Naive thymus-derived CD4-positive, alpha-beta T cell (primary cell): ENCODE measurements at places on chromosomes 11 and 22.

GRCh38 chr11:34150494-34151151 is 45.2 kb downstream of the NAT10 start:
- no peak for DNase-seq
- peaks cover 6% of the 10 kb centered on the region for H3K36me3 ChIP-seq
- no peak overlapping the region for H3K4me3 ChIP-seq
- H3K27me3 ChIP-seq, result no peaks in the 10 kb centered on the region
- no peak overlapping the region for H3K27ac ChIP-seq
- no peaks in the 10 kb centered on the region for H3K4me1 ChIP-seq

- H3K27me3 ChIP-seq, result no peaks in the 10 kb centered on the region
- H3K27ac ChIP-seq, result no peak overlapping the region
- no peaks in the 10 kb centered on the region for H3K36me3 ChIP-seq
- H3K4me3 ChIP-seq, result no peak overlapping the region
These were observed 26.3 kb upstream of the GNB1L start for GRCh38 chr22:19880786-19881569.

- peaks cover 32% of the 10 kb centered on the region for H3K4me1 ChIP-seq
- H3K27ac ChIP-seq, result no peak overlapping the region
- DNase-seq, result no peak
- no peaks in the 10 kb centered on the region for H3K36me3 ChIP-seq
These were observed 1.7 kb downstream of the EED start for GRCh38 chr11:86246293-86246675.

DNA sequence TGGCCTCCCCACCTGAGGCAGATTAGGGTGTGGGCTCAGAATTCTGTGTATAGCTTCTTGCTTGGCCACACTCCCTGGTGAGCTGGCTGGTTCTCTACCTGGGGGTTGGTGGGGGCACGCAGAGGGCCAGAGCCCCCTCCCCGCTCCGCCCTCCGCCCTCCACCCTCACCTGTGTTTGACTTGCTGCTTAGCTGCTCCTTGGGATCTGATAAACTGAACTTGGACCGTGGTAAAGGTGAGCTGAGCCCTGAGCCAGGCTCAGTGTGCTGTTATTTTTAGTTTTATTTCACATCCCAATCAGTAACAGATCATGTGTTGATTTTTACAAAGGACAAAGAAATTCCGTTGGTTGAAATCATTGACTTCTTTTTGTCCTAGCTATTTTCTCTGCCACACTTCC is 2.0 kb downstream of the OVOL1 start:
- H3K27ac ChIP-seq, result no peak overlapping the region
- peaks cover 16% of the 10 kb centered on the region for H3K4me1 ChIP-seq
- H3K36me3 ChIP-seq, result no peaks in the 10 kb centered on the region
- DNase-seq, result no peak

DNA sequence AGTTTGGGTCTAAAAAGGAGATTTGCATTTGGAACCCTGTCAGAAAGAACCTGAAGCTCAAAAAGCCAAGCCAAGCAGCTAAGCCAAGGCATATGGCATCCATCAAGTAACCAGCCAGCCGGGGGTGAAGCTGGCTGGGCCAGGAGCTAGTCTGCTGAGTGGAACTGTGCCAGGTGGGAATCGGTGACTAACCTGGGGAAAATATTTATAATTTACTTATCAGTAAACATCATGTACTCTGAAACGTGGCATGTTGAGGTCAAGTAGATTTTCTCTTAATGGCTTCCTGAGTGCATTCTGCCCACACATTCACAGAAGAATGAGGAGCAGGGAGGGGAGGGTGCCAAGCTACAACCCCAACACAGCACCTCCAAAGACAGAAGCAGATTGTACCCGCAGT is 70.5 kb upstream of the SESN3 start:
- H3K36me3 ChIP-seq, result no peaks in the 10 kb centered on the region
- H3K4me1 ChIP-seq, result no peaks in the 10 kb centered on the region
- no peak overlapping the region for H3K4me3 ChIP-seq
- H3K27ac ChIP-seq, result no peak overlapping the region

DNA sequence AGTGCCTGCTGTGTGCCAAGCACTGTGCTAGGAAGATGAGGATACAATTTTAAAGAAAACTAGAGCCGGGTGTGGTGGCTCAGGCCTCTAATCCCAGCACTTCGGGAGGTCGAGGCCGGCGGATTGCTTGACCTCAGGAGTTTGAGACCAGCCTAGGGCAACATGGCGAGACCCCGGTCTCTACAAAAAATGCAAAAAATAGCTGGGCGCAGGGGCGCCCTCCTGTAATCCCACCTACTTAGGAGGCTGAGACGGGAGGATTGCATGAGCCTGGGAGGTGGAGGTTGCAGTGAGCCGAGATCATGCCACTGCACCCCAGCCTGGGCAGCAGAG is 8.3 kb downstream of the TPBGL start:
- H3K27me3 ChIP-seq, result no peaks in the 10 kb centered on the region
- H3K27ac ChIP-seq, result no peak overlapping the region
- DNase-seq, result no peak
- H3K4me1 ChIP-seq, result no peaks in the 10 kb centered on the region
- H3K36me3 ChIP-seq, result no peaks in the 10 kb centered on the region

DNA sequence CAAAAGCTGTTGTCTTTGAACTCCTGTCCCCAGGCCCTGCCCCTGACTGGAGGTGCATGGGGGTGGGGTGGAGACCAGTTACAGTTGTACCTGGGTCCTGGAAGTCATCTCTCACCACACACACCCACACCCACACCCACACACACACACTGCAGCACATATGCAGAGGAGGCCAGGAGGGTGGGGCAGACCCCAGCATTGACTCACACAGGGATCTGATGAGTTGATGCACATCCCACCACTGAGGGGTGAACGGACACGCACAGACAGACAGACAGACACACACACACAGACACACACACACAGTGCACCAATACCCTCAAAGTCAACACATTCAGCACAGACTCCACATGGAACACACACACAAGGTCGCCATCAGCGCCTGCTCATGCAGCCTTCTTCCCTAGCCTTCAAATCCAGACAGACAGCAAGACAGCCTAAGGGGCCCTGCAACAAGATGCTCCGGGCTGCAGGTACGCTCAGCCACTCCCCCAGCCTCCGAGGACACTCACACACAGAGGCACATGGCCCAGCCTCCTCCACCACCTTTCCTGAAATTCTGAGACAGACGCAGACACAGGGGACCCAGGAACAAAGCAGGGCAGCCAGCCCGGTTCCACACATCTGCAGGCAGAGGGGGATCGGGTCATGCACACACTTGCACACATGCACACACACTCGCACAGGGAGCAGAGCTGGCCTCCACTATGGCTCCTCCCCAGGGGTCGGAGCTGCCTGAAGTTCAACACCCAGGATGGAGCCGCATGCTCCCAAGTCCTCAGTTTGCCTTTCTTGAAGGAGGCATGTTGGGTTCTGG is 26.5 kb downstream of the SYT7 start:
- DNase-seq, result no peak
- no peak overlapping the region for H3K4me3 ChIP-seq
- H3K4me1 ChIP-seq, result no peaks in the 10 kb centered on the region
- no peaks in the 10 kb centered on the region for H3K36me3 ChIP-seq
- H3K27me3 ChIP-seq, result no peaks in the 10 kb centered on the region
- no peak overlapping the region for H3K27ac ChIP-seq

GRCh38 chr11:63032457-63032856 is 16.8 kb upstream of the SLC22A8 start:
- no peak overlapping the region for H3K27ac ChIP-seq
- no peak for DNase-seq
- H3K4me1 ChIP-seq, result no peaks in the 10 kb centered on the region
- H3K27me3 ChIP-seq, result no peaks in the 10 kb centered on the region
- H3K4me3 ChIP-seq, result no peak overlapping the region
- H3K36me3 ChIP-seq, result no peaks in the 10 kb centered on the region

DNA sequence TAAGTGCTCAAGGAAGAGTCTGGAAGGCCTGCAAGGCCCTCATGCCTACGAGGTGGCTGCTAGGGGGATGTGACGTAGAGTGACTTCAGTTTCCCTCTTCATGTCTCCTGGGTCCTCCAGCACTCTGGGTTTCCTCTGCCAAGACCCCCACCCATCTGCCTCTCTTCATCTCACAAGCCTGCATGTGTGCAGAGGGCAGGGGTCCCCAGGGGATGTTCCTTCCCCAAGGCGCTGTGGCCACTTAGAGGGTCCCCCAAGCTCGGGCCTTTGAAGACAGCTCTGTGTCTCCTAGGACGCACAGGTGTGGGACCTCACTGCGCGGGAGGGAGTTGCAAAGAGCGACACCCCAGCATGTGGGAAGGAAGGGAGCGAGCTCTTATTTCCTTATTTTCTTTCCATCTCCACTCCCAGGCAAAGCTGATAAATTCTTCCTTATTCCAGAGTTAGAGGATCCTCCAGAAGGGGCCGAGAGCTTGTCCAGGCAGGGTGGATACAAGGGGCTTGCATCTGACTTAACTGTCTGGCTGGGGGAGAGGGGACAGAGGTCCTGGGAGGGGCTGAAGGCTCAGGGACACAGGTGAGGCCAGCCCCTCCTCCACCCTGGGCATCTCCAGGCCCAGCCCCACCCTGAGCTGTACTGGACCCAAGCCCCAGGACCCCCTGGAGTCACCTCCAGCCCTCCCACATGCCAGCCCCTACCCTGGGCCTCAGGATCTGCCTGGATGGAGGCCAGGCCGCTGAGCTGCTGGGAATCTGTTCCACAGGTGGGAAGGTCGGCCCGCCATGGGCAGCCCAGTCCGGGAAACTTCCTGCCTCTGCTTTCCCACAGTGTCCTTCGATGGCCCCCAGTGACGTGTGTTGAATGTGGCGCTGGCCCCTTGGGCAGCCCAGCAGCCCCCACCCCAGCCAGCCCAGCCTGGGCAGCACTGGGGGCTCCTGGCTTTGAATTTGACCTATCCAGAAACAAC is 59.7 kb upstream of the KCNQ1OT1 start:
- DNase-seq, result no peak
- no peaks in the 10 kb centered on the region for H3K27me3 ChIP-seq
- H3K4me3 ChIP-seq, result no peak overlapping the region
- H3K27ac ChIP-seq, result no peak overlapping the region
- H3K4me1 ChIP-seq, result no peaks in the 10 kb centered on the region

DNA sequence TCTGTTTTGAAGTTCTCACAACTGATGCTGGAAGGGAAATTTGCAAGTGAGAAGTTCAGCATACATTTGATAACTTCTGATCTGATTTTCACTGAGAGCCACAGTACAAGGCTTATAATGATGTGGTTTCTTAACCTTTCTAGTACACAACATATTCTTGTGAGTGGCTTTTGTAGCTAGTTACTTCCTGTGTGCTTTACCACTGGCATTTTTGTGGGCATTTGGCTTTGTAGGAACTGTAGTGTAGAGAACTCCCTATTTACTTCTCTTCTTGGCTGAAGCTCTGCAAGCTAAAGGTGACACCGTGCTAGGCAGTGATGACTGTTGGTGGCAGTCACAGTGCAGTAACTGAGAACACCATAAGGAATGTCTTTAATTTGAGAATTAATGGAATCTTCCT is 14.9 kb downstream of the USP47 start:
- H3K4me1 ChIP-seq, result peaks cover 39% of the 10 kb centered on the region
- no peaks in the 10 kb centered on the region for H3K36me3 ChIP-seq
- DNase-seq, result peak; percentile 66
- no peaks in the 10 kb centered on the region for H3K27me3 ChIP-seq
- H3K27ac ChIP-seq, result peak overlapping the region; percentile 18
- peak overlapping the region; percentile 28 for H3K4me3 ChIP-seq
